ENCODE measurements at places on chromosomes 11 and 22.

DNA sequence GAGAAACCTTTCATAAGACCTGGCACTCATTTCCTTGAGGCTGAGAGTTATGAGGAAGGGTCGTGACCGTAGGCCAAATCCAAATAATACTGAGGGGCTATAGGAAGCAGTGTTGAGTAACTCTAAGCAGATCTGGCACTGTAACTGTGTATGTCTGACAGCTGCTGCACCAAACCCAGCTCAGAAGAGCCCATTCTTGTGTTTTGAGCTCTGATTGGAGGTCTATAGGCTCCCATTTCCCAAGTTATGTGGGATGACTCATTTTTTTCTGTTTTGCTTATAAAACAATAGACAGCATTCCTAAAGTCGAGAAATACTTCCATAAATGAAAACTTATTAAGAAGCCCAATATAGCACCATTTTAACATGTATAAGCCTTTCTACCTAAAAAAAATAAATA lies 645.8 kb downstream of the DLG2 start:
- no peak for DNase-seq

DNA sequence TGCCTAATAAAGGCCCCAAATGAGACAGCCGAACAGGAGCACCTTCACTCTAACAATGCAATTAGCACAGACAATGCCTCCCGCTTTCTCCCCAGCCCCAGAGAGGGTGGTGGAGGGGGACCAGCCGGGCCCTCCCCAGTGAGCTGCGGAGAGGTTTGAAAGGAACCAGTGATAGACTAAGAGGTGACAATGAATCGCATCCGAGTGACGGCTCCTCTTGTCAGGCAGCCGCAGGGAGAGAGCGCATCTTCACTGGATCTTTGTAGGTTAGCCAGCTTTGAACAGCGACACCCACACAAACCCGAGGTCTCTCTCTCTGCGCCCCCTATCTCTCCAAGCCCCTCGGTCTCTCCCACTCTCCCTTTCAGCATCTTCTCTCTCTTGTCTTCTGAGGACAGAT lies 28.0 kb downstream of the FLRT1 start:
- no peak for DNase-seq

GRCh38 chr11:95913830-95914615 lies 9.9 kb downstream of the MTMR2 start:
- DNase-seq, result no peak

DNA sequence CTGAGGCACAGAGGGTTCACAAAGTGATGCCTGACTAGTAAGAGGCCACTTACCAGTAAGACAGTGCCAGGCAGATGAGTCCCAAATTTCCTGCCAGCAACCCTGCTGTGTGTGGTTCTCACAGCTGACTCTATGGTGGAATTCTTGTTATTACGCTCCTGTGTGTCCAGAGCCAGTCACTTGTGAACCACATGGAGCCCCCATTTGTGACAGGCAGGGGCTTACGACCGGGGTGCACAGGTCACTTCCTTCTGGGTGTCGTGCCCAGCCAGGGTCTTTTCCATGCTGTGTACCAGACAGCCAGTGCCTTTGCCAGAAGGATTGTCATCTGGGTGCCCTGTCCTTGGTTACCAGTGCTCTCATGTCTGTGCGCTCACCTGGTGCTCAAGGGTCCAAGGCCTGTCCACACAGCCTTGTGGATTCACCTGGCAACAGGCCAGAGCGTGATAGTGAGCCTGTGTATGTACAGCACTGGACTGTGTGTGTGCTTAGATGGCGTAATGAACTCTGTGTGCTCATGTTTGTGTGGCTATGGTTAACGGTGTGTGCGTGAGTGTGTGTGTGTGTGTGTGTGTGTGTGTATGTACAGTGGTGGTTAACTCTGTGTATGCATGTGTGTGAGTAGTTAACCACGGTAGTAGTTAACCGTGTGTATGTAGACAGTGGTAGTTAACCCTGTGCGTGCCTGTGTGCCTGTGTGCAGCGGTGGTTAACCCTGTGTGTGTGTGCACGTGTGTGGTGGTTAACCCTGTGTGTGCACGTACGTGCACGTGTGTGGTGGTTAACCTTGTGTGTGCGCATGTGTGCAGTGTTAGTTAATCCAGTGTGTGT lies 18.6 kb downstream of the GRAMD4 start:
- DNase-seq, result no peak

DNA sequence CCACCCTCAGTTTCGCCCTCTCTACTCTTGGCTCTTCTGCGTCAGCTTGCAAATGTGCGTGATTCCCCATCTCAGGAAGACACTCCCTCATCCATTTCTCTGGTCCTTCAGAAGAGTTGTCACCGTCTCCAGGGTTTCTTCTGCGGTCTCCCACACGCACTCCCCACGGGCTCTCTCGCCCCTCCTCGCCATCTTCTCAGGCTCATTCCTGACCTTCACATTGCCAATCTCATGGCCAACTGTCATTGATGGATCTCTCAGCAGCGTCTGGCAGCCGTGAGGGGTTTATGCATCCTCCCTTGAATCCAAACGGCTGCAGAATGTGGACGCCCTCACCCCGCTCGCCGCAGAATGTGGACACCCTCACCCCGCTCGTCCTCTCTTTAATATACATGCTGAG lies 10.5 kb downstream of the SYNGR1 start:
- DNase-seq, result no peak

DNA sequence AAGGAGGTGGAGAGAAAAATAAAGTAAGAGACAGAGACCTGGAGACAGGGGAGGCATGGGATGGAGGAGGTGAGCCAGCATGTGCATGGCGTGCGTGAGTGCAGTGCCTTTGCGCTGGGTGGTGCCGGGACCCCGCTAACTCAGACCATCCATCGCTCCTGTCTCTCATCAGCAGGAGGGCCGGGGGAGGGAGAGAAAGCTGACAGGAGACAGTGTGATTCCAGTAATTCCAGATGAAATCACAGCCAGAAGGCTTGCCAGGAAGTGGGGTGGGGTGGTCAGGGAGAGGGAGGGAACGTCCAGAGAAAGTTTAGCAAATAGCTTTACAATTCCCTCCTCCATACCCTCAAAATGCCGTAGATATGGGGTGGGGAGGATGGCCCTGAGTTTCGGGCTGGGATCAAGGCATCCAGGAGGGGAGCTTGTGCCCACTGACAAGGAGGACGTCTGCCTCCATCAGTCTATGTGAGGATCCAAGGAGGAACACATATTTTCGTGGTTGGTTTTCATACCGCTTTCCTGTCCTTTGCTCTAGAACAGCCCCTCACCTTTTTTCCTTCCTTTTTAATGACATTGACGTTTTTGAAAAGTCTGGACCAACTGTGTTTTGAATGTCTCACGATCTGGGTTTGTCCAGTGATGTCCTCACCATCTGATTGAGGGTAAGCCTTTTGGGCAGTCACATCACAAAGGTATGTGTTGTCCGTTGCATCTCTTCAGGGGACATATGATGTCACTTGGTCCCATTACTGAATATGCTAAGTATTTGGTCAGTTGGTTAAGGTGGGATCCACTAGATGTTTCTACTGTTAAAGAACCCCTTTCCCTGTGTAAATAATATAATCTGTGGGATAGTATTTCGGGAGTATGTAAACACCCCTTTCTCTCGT lies 567.3 kb downstream of the MIAT start:
- no peak for DNase-seq

DNA sequence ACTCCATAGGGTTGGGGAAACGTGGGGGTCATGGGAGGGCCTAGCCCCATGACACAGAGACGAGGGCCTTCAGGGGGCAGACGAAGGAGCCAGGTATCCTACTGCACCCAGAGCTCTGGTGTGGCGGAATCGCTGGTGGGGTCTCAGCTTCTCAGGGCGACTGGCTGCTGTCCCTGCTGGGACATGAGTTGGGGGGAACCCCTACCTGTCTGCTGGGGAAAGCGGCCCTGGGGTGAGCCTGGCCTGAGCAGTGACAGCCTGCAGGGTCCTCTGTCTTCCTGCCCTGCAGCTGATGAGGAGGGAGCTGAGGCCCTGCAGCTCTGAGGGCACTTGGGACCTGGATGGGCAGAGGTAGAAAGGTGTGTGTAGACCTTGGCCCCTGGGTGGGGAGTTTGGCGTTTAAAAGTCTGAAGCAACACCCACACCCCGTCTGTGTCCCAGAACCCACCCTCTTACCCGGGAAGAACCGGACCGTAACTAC lies 33.6 kb upstream of the GRAMD4 start:
- no peak for DNase-seq

GRCh38 chr11:35047179-35047578 lies 91.8 kb upstream of the CD44 start:
- DNase-seq, result peak; percentile 73

- no peak for DNase-seq
These were observed 2.3 kb upstream of the KCTD14 start for GRCh38 chr11:78025378-78025777.

DNA sequence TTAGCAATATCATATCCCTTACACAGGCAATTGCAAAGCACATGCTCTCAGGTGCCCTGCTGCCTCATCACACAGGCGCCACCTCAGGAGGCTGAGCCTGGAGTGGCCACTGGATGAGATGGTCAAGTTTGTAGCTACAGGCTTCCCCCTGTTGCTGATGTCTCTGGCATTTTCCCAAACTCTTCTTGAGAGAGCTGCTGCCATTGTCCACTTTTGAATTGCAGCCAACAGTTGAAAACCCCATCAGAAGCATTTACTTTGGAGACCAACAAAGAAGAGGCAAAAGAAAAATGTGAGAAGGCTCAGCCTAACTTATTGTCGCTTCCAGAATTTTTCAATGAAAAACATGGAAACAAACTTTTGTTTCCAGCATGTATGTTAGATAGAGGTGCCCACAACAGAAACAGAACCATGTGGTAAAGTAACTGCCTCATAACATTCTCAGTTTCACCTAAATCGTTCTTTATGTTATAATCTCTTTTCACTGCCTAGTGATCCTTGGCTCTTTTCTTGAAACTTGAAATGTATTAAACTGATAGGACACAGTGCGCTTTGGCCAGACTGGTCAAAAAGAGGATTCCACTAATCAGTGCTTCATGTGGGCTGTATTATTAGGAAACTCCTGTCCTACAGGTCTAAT lies 47.6 kb upstream of the OR8B8 start:
- DNase-seq, result no peak

DNA sequence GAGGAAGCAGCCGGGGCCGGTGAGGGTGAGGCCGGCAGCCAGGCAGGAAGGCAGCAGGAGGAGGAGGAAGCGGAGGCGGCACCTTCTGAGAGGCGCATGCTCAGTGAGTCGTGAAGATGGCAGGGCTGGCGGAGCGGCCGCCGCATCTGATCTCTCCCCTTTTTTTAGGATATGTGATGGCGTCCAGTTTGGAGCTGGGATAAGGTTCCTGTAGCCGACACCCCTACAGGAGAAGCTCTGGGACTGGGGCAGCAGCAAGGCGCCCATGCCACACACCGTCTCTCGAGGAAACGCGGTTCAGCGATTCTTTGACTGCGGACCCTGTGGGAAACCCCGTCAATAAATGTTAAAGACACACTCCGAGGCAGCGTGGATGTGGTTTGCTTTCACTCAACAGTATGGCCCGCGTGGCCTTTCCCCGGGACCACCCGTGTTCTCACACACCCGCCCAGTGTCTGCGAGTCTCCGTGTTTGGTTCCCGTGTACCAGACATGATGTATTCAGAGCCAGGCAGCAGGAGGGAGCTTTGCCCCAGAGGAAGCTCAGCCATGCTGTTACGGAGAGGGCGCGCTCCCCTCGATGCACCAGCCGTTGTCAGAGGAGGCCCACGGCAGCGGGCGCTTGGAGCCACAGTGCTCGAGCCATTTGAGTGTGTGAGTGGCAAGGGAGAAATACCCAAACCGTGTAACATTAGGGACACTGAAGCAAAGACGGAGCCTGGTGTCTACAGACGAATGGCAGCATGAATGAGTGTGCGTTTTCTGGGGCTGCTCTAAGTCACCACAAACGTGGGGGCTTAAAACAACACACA lies 27.7 kb upstream of the PARVB start:
- peak; percentile 88 for DNase-seq

DNA sequence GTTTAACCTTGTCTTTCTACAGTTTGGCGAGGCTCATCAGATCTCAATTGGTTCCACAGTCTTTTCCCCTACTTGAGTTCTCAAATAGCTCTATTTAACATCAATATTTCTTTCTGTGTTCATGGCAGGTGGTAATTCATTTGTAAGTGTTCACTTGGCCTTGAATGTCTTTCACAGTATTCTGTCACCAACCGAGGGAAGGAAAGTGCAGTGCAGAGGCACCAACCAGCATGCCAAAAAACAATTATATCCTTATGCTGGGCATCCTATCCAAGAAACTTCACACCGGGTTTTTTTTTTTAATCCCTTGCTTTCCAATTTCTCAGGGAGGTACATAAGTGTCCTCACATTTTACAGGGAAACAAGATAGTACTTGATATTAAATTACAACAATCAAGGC lies 55.0 kb upstream of the ZC3H12C start:
- DNase-seq, result no peak

- no peak for DNase-seq
These were observed 69.5 kb downstream of the AMBRA1 start for GRCh38 chr11:46524201-46524770.

- peak; percentile 98 for DNase-seq
These were observed at the start of gene PEX26 for GRCh38 chr22:18077639-18078328. TSS of gene PEX26 (plus strand) at chr22:18077990. CDS start at chr22:18078377, 387 bp downstream.

DNA sequence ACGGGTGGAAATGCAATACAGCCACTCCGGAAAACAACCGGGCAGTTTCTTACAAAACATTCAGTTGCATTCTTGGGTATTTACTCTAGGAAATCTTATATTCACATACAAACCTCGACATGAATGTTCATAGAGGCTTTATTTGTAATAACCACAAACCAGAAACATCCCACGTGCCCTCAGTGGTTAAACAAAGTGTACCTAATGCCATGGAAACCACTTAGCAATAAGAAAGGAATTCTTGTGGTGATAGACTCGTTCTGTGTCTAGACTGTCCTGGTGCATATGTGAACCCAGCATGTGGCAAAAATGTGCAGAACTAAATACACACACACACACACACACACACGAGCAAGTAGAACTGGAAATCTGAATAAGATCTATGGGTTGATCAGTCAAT lies 1073.3 kb downstream of the TBC1D22A start:
- no peak for DNase-seq

DNA sequence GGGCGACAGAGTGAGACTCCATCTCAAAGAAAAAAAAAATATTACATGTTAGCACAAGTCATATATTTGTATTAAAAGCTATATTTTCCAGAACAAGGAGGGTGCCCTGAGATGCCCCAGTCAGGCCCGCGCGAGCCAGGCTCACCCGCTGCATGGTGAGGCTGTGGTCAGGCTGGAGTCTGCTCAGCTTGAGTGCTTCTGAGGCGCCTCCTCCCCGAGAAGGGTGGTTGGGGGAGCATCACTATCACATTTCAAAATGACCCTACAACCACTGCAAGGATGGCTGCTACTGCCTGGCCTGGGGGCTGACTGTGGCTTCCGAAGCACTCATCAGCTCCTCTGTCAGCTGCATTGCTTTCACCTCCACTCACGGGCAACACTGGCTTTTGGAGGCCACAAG lies 77.1 kb downstream of the SCUBE1 start:
- DNase-seq, result no peak
